Astrocyte of the hippocampus (primary cell): ENCODE measurements at places on chromosomes 2 and 18.

GRCh38 chr2:72220170-72220569, 72.5 kb upstream of the CYP26B1 start:
- no peak for DNase-seq

GRCh38 chr2:190379249-190379964, 28.7 kb upstream of the MFSD6 start:
- DNase-seq, result peak; percentile 30

- peak; percentile 97 for DNase-seq
Measured at GRCh38 chr2:98912221-98912851, 23.7 kb downstream of the CRACDL start.

DNA sequence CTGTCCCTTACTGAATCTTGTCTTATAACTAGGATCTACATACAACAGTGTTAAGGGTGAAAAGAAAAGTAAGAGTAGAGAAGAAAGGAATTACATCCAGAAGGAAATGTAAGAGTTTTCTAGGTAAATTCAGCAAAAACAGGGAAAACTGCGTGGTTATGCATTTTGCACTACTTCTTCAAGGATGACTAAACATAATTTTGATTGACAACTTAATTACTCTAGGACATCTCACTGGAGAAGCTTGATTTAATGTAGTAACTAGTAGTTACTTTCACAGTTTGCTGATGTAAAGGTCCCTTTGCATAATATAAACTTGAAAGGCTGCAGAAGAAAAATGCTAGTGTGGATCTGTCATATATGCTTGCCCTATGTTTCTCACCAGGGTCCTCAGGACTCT, 213.4 kb upstream of the CYP26B1 start:
- DNase-seq, result no peak
